NCI-H1105 (cell line): ENCODE measurements at places on chromosomes 5 and 9.

GRCh38 chr9:215631-216155 lies 1.0 kb downstream of the DOCK8 start:
- no peak for DNase-seq

DNA sequence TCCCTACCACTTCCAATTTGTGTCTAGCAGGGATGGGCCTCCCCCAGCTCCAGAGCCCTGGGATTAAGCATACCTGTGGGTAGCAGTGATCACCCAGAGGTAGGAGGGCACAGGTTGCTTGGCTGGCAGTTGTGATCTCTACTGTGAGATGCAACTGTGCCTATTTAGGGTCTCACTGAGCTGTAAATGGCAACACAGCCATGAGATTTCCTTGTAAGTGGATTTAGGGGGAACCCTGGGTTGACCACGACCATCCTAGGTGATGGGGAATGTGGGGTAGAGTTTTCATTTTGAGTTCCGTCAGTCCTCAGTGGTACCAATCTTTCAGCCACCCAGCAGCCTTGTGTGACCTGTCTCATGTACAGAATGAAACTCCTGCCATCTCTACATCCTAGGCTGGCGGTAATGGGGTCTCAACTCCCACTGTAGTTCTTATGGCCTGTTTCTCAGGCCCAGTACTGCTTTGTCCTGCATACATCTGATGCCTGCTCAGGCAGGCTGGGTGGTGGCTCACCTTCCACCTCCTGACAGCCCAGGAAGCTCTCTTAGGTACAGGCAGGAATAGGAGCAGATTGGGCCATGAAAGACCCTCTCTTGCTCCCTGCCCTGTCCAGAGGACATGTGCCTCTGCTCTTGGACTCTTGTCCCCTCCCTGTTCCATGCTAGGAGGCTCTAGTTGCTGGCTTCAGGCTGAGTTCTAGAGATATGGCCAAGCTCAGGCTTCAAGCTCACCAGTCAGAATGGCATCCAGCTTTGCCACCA lies 8.1 kb downstream of the HNRNPAB start:
- DNase-seq = no peak

GRCh38 chr9:101235105-101235866 lies 149.5 kb downstream of the BAAT start:
- peak; percentile 49 for DNase-seq

- no peak for DNase-seq
Observed at GRCh38 chr9:113488490-113488889, 25.0 kb downstream of the RGS3 start.

GRCh38 chr5:181052672-181053487 lies 12.8 kb downstream of the BTNL9 start:
- no peak for DNase-seq

GRCh38 chr9:108812396-108813025 lies 43.3 kb downstream of the ACTL7B start:
- no peak for DNase-seq

GRCh38 chr5:168269937-168270330 lies 21.5 kb upstream of the WWC1 start:
- no peak for DNase-seq
